Sigmoid colon (tissue), 7 donors: ENCODE measurements at places on chromosomes 12 and 14.

DNA sequence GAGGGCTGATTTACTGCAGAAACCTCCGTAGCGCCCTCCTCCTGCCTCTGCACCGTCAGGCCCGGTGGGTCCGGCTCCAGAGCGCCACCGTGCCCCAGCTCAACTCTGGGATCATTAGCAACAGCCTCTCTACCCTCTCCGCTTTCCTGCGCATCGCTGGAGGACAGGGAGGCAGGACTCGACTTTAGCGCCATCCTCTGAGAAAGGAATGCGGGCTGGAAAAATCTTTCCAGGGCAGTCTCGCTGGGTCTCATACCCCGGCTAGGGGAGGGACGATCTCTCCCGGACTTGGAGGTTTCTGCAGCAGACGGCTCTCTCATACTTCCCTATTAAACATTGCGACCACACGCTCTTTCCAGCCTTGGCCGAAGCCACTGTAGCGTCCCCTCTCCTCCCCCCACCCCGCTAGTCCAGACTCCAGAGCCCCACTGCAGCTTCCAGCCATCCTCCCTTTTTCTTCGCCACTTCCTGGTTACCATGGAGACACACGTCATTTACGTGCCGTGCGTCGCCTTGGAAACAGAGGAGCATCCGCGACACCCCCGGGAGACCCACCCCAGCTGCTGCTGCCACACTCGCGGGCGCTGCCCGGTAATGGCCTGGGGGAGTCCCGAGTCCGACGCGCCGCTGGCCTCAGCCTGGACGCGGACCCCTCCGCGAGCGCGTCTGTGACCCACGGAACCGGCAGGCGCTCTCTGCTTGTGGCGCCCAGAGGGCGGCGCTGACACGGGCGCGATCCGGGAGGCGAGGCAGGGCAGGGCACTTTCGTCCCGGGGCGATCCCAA is at the start of gene CCDC184:
Gene CCDC184 (plus strand): TSS at position 554 of the 785 bp plus-strand sequence. CDS start 479 bp downstream, outside the sequence.
- DNase-seq = peak; percentile 78

DNA sequence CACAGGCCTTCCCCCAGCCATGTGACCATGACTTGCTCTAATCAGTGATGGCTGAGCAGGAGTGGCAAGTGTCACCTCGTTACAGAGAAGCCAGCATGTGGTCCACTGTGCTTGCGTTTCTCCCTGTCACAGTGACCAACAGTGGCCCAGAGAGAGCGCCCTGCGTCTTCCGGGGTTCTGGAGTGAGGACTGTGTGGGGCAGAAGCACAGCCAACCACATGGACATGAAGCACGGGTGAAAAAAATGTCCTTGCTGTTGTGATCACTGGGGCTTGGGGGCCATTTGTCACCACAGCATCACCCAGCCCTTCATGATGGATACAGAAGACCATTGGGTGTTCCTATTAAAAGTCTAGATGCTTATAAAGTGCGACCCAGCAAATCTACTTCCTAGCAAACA is 174.6 kb upstream of the C14orf180 start:
- DNase-seq = no peak

DNA sequence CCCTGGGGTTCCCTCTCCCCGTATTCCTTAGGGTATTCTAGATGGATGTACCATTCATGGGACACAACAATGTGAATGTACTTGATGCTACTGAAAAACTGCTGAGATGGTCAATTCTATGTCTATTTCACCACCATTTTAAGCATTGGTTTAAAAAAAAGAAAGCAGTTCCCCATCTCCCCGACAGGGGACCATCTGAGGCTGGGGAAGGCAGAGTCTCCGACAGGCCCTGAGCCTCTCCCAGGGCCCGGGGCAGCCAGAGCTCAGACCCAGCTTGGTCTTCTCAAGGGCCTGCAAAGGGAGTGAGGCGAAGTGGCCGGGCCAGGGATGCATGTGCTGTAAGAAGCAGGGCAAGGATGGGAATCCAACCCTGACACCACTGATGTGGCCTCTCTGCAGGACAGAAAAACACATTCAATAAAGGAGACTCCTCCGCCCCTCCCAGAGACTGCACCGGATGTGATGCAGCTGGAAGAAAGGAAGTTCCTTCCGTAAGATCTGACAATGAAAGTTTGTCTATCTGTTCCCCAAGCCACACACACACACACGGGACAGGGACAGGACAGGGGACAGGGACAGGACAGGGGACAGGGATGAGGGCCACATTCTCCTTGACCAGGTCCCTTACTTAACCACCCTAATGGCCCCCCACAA is 234.1 kb downstream of the BCL11B start:
- DNase-seq = no peak

DNA sequence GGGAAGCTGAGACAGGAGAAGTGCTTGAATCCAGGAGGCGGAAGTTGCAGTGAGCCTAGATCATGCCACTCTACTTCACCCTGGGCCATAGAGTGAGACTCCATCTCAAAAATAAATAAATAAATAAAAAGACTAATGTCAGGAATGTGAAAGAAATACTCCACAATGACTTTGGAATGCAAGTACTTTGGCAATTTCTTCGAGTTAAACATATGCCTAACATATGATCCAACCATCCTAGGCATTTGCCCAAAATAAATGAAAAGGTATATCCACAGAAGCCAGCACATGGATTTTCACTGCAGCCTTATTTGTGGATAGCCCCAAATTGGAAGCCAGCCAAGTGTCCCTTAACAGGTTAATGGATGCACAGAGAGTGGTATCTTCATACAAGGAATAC is 357.9 kb upstream of the TMEM132C start:
- DNase-seq = no peak

DNA sequence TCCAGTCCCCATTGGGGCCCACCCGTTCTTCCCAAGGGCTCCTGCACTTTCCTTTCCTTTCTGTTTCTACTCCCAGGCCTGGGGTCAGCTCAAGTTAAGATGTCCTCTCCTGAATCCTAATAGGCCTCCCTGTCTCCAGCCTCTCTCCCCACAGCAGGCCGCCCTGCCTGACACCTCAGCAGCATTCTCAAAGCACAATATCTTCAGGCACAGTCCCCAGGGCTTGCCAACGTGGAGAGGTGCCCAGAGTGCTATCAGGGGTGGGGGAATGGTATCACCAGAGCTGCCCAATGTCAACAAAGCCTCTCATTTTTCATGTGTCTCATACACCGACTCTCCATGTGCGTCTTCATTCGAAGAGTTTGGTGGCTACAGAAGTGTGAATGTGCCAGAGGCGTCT is 123.0 kb downstream of the FOXN3 start:
- DNase-seq = no peak
